Amniotic stem cell (primary cell): ENCODE measurements at places on chromosomes 12 and 14.

DNA sequence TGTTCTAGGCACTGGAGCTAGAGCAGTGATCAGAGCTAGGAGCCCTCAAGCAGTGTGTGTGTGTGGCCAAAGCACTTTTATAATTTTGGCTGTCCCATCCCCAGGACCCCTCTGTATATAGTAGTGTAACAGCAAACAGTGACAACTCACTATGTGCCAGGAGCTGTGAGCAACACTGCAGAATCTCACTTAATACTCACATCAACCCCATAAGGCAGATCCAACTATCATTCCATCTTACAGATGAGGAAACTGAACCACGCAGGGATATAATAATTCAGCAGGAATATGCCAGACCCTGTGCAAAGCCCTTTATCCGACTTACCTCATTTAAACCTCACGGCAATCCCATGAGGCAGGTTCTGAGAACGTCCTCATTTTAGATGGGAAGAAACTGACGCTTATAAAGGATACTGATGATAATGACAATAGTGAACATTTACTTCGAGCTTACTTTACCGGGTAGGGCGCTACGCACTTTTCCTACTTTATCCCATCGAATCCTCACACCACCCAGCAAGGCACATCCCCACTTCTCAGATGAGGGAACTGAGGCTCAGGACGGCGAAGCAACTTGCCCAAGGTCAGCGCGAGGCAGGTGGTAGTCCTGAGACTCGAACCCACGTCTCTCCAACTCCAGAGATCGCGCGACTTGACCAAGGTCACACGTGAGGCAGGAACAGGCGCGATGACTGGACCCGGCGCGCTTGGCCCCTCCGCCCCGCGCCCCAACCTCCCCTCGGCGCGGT, 687 bp downstream of the RAB35 start:
- DNase-seq = no peak

- DNase-seq = no peak
These were observed 31.5 kb upstream of the FGF6 start for GRCh38 chr12:4477129-4477528.

- DNase-seq = no peak
These were observed 150.3 kb downstream of the DAD1 start for GRCh38 chr14:22438742-22439141.

DNA sequence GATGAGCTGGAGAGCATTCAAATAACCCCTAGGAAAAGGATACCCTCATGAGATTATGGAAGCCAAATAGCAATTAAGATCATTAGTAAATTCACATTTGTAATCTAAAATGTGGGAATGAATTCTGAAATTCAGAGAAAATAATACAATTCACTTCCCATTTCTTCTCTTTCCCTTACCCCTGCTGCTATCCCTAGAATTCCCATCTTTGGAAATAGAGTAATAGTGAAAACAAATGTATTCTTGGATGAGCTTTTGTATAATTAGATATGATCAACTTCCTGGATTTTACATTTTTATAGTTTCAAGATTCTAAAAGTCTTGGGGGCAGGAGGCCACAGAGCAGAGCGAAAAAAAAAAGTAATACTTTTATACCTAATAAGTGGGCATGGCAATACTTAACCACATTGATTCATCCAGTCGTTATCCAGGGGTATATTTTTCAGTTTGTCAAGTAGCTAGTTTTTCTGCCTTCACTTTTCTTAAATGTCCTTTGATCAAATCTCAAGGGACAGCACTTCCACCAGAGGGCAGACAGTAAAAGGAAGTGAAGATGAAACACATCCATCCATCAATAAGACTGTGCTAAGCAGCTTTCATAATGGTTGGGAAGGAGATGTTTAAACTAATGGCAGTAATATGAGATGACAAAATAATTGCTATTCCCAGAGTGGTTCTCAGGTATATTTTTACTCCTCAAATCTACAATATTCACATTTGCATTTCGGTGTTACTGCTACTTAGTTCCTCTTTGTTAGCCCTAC, 401.3 kb downstream of the DIO2 start:
- DNase-seq = no peak

DNA sequence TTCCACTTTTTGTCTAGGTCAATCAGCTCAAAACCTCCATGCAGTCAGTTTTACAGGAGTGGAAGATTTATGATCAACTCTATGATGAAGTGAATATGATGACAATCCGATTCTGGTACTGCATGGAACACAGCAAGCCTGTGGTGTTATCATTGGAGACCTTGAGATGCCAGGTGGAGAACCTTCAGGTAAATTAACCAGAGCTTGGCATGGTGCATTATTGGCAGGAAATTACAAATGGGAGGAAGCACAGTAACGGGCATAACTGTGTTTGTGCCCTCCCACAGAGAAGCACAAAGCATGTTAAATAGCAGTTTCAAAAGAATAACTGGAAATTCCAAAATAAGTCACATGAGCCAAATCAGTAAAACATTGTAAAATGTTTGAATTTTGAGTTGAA, 135.6 kb downstream of the ESR2 start:
- DNase-seq = no peak

DNA sequence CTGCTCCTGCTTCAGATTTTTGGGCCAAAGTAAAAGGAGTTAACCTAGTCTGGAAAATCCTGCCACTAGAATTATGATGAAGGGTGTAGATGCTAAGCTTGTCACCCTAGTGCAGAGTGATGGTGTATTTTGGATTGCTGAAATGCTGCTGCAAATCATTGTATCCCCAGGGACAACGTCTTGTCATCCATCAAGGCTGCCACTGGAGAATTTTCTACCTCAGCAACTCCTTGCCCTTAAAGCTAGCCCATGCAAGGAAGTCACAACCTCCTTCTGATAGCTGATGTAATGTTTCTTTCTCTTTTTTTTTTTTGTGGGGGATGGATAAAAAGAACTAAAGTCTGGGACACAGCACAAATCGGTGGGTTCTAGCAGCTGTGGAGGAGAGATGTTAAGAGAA, 139.4 kb upstream of the FRMD6 start:
- DNase-seq = no peak

- no peak for DNase-seq
These were observed 30.3 kb downstream of the MDM2 start for GRCh38 chr12:68838046-68838886.

- DNase-seq = no peak
These were observed 152.2 kb upstream of the DIO3 start for GRCh38 chr14:101409006-101409543.

GRCh38 chr12:118870551-118870950, 110.8 kb upstream of the SRRM4 start:
- no peak for DNase-seq

GRCh38 chr12:104588921-104589590, 132.3 kb downstream of the CHST11 start:
- no peak for DNase-seq

DNA sequence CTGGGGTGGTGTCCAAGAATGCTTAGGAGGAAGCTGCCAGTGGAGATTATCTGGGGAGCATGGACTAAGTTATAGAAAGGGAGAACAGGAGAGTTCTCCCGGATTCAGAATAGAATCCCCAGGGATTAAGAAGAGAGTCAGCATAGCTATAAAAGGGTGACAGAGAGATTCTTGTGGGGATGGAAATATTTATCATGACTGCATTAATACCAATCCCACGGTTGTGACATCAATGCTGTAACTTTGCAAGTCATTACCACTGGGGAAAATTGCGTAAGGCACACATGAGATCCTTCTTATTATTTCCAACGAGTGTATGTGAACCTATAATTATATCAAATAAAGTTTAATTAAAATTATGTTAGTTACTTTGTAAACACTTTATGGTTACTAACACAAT, 447.9 kb upstream of the TMEM132C start:
- DNase-seq = no peak

GRCh38 chr14:58724702-58725101, 86.9 kb downstream of the DACT1 start:
- DNase-seq = no peak

DNA sequence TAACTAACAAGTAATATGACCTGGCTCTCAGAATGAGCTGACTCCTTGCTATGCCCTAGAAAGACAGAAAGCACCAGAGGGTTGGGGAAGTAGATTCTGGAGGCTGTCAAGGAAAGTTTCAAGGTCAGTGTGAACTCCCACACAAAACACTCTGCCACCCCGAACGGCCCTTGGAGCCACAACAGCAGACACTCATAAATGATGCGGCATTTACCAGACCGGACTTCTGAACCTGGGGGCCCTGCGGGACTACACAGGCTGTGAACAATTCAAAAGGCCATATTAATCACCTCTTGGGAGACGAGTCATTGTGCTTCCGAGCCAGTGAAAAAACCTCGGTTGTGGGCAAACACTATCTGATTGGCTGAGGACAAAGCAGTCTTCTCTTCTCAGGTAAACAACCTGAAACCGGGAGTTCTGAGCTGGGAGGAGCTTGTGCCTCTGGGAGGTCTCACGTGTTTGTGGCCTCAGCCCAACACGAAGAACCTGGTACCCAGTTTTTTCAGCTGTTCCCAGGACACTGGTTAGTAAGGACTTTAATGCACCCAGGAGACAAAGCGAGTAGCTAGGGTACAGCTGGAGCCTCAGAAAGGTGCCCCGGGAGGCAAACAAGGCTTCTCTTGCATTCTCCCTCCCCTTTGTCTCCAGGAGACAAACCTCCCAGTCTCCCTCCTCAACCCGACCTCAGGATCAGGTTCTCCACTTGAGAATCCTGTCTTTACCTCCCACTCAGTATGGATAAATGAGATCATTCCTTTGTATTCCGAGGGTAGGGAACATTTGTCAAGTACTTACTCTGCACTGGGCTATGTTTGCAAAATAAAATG, 35.3 kb downstream of the VWF start:
- no peak for DNase-seq

DNA sequence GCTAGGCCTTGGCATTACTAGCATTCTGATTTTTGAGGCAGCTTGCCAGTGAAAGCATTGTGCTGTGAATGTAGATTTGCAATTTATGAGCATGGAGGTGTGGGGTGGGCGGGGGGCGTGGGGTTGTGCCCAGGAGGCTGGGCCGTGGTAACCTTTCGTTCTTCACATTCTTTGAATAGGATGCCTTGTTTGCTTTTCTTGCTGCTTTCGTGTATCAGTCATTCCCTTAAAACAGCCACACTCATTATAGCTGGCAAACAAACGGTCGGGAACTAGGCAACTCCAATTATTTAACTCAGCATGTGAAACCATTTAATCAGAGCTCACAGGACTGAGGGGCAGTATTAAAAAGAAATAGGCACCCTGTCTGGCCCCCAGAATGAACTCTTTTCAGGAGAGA, 115.9 kb upstream of the PELI2 start:
- DNase-seq = peak; percentile 16

DNA sequence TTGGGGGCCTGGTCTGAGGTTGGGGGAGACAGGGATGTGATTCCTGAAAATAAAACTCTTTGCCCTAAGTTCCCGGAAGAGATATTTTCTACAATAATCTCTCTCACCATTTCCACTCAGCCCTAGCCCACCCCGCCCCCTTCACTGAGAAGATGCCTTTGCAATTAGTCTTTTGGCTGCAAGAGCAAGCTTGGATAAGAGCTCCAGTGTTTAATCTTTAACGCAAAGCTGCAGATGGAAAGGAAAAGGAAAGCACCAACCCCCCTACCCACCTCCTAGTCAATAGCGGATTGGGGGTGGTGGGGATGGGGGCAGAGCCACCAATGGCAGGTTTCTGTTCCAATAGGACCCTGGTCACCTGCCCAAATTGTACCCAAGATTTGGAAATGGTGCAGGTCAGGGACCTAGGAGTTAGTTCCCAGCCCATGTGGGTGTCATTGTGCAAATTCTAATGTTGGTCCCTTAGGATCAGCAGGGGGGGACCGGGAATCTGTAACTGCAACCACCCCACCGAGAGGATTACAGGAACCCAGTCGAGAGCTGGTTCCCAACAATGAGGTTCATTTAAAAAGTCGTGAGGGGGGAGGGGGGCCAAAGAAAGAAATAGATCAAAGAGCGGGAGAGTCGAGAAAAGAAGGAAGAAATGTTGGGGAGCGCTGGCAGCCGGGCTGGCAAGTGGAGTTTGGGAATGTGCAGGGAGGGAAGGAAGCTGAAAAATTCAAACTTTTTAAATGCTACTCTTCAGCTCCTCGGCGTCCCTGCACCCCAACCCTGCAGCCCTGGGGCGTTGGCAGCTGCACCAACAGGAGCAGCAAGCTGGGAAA, 1.6 kb downstream of the ZFP36L1 start:
- DNase-seq = no peak

DNA sequence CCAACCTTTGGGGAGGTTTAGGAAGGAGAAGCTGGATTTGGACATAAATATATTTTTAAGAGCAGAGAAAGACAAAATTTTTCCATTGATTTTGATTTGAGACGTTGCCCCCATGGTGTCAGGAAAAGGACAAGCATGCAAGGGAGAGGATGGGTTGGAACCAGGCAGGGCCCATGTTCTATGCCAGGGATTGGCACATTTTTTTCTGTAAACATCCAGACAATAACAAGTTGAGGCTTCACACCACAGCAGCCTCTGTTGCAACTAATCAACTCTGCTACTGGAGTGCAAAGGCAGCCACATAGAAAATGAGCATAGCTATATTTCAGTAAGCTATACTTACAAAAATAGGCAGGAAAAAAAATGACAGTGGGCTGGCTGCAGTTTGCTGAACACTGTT, 44.7 kb downstream of the NR1H4 start:
- DNase-seq = no peak

DNA sequence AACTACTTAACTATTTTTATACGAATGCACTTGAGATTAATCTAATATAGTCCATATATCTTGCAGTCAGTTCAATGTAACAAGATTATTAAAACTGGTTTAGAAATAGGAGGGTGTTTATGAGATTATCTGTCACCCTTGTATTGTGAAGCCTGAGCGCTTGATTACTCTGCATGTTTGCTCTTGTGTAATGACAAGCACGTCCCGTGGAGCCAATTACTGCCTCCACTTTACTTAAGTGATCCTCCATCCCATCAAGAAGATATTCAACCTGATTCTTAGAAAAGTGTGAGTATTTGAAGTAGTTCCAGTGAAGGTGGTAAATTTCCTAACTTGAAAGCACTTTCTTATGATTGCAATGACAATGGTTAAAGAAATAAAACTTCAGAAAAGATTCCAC, 415.2 kb upstream of the GARIN6 start:
- DNase-seq = no peak
